ENCODE measurements at places on chromosomes 1 and 21. TPM values are rescaled to one million over a fixed set of nuclear protein-coding genes. Genes with fewer than 3 reads are reported as not detected.

TENT5C gene
- total RNA-seq, result under 0.01 TPM

TMEM167B gene
- total RNA-seq, result 27.9 TPM

MYOG gene
- not detected for total RNA-seq

VWA1 gene
- total RNA-seq, result 5.7 TPM

TNN gene
- total RNA-seq, result not detected

LCE2C gene
- total RNA-seq, result not detected

TRIM67 gene
- 0.17 TPM for total RNA-seq

ZNF695 gene
- 7.3 TPM for total RNA-seq

LRRC38 gene
- total RNA-seq, result not detected

SLC6A9 gene
- 0.74 TPM for total RNA-seq

C1QC gene
- not detected for total RNA-seq

ZBTB40 gene
- total RNA-seq, result 13.0 TPM

- no peak for DNase-seq
Measured at GRCh38 chr1:173201969-173202368, 5.2 kb downstream of the TNFSF4 start.

- DNase-seq, result no peak
Measured at GRCh38 chr1:21304488-21304887, 14.2 kb upstream of the ECE1 start.

- DNase-seq, result no peak
Measured at GRCh38 chr1:15224259-15224869, 22.7 kb upstream of the FHAD1 start.

DNA sequence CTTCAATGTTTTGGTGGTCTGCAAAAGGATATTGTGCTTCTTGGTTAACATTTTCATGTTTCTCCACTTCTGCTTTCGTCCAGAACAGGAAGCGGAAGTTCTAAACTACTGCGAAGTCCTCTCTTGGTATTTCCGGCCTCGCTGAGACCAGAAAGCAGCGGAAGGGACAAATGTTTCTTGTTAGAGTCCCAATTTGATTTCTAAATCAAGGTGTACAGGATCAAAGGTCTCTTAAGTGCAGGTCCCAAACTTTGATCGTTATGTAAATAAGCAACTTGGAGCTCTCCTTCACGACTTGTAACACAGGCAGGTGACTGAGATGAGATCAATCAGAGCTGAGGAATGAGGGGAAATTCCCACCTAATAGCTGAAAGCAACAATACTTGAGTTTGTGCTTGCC is 40.1 kb upstream of the HMCN1 start:
- DNase-seq, result no peak

DNA sequence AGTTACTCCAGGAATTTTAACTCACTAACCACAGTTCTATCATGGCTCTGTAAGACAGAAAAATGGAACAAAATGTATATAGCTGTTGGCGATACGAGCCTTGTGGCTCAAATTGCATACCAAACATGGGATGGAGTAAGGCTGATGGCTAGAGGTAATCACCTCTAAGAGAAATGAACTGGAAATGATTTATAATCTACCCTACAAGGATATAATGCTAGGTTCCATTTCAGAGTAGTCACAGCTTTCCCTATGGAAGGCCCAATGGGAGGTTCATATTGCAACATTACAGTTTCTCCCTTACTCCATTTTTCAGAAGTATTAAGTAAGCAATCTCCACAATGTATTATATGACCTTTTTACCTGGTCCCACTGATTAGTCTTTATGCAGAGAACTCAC is 61.6 kb downstream of the EDEM3 start:
- no peak for DNase-seq

GRCh38 chr1:110237386-110238152 is 27.5 kb downstream of the KCNC4 start:
- DNase-seq, result no peak

DNA sequence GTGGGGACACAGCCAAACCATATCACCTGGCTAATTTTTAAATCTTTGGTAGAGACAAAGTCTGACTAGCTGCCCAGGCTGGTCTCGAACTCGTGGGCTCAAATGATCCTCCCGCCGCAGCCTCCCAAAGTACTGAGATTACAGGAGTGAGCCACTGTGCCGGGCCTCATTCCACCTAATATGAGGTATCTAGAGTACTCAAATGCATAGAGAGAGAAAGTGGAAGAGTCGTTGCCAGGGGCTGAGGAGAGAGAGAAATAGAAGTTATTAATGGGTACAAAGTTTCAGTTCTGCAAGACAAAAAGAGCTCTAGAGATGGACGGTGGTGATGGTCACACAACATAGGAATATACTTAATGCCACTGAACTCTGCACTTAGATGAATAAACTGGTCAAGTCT is 119.6 kb downstream of the TOMM20 start:
- no peak for DNase-seq

DNA sequence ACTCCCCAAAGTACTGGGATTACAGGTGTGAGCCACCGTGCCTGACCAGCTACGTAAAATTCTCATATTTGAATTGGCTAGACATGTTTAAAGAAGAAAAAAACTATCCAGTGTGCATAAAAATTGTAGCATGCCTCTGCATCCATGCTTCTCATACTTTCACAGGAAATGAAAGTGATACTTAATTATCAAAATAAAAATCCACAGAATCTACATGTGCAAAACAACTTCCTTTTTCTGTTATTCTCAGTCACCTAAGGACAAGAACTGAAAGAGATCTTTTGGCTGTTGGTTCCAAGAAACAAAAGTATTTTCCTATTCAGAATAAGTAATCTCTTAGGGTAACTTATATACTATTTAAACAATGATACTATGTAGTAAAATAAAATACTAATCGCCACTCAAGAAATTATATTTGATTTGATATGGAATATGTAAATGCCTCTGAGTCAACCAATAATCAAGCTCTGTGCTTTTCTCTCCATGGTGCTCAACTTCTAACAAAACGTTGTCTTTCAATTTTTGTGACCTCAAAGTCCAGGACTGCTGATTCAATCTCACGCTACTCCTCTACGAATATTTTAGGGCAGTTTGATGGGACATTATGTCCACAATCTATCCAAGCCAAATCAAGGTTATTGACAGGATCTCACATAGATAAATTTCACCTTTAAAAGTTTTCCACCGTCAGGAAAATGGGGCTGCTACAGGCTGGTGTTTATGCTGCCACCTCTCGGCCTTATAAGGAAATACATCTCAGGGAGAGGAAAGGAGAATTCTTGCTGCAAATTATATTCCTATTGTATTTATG is 102.7 kb downstream of the ZNF281 start:
- peak; percentile 42 for DNase-seq

DNA sequence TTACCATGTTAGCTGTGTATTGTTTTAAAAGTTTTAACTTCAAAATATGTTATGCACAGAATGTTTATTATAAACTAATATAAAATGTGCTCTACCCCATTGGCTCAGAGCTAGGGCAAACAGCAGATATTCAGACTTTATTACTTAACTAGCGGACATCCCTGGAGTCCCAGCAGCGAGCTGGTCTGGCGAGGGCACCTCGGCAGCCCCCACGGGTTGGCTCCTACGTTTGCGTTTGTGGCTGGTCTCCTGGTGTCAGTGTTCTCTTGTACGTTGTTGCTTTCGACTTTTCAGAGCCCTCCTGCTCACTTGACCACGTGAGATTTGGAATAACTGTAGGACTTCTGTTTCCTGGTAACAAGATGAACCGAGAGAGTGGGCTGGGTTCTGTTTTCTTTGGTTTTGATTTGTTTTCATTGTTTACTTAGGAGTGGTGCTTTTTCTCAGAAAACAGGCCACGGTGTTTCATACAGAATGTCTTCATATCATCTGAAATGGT is 44.5 kb downstream of the CBS start:
- DNase-seq, result no peak

DNA sequence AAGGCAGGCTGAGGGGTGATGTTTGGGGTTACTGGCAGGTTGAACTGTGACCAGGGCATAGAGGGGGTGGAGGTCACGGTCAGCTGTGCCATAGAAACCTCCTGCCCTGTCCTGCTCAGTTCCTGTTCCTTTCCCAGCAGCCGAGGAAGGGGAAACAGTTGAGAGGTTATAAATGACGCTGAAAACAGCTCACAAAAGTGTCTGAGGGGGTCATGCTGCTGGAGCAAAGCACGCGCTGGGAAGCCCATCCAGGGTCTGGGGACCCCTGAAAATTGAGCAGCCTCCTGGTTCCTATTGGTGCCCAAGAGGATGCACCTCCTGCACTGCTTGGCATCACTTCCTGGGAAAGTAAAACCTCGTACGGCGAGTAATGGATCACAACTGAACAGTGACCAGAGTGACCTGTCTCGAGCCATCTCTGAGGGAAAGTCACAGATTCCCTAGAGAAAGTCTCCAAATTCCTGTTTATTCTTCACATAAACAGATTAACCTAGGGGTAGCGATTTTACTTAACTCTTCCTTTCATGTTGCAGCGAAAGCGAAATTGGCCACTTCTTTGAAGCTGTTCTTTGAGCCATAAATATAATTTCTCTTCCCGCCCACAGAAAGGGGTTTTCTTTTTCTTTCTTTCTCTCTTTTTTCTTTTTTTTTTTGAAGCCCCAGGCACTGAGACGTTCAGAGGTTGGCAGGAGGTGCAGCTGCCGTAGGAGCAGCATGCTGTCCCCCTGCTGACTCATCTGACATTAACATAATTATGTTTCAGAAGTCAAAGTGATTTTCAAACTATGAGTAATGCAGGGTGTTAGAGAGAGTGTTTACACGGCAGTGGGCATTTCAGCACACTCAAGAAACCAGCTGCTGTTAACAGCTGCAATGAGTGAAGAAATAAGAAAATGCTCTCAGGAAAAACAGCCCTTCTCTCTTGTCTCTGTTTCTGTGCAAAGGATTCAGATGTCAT is 41.8 kb upstream of the ATF3 start:
- DNase-seq, result peak; percentile 90

- DNase-seq, result peak; percentile 35
Measured at GRCh38 chr21:35438643-35439404, 389.7 kb upstream of the RUNX1 start.

DNA sequence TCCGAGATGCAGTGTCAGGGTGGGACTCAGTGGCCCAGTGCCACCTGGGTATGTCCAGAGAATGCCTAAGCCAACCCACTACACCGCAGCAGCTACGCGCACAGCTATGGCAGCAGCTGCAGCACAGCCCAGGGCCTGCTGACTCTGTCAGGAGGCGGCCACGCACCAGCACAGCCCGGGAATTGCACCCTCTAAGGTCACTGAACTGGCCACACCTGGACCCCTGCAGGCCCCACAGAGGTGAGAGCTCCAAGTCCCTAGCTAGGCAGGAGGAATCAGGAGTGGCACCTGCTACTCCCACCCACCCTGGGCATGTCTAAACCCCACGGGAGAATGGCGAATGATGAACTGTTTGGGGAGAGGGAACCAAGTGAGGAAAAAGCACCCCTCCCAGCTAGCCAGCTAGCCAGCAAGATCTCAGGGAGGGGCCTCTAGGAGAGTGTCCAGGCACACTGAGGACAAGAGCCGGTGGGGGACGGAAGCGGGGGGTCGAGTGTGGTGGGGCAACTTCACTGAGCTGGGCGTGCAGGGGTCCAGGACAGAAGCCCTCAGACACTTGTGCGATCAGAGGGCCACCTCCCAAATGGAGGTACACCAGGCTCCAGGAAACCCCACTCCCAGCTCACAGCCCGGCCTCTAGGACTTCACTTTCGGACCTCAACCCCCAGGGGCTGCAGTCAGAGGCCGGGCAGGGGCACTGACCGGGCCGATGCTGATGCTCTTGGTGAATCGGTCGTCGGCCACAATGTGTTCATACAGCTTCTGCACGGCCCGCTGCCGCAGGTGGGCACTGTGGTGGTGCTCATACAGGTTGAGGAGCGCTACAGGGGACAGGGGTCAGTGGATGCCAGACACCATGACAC is 13.9 kb downstream of the LSS start:
- DNase-seq, result no peak

GRCh38 chr1:46285730-46286477 is 17.5 kb downstream of the LRRC41 start:
- DNase-seq, result no peak

- no peak for DNase-seq
Measured at GRCh38 chr1:210159211-210159610, 73.4 kb upstream of the SERTAD4 start.

- peak; percentile 61 for DNase-seq
Measured at GRCh38 chr1:151934048-151934493, 24.8 kb upstream of the THEM4 start.

DNA sequence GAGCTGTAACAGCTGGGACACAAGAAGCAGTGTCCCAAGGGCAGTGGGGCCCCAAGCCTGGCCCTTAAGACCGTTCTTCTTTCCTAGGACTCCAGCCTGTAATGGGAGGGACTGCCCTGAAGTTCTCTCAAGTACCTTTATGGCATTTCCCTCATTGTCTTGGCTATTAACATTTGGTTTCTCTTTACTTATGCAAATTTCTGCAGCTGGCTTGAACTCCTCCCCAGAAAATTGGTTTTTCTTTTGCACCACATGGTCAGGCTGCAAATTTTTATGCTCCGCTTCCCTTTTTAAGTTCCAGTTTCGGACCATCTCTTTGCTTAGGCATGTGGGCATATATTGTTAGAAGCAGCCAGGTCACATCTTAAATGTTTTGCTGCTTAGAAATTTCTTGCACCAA is 3.1 kb upstream of the MROH9 start:
- no peak for DNase-seq

- DNase-seq, result no peak
Measured at GRCh38 chr1:6794164-6794563, 8.9 kb downstream of the CAMTA1 start.

GRCh38 chr21:45434645-45435217 is 29.8 kb downstream of the COL18A1 start:
- no peak for DNase-seq

GRCh38 chr1:208808301-208808700 is 564.1 kb upstream of the PLXNA2 start:
- no peak for DNase-seq

- DNase-seq, result no peak
Measured at GRCh38 chr1:179177182-179177581, 52.3 kb downstream of the ABL2 start.

GRCh38 chr1:235131961-235132360 is 3.3 kb upstream of the TOMM20 start:
- DNase-seq, result no peak

DNA sequence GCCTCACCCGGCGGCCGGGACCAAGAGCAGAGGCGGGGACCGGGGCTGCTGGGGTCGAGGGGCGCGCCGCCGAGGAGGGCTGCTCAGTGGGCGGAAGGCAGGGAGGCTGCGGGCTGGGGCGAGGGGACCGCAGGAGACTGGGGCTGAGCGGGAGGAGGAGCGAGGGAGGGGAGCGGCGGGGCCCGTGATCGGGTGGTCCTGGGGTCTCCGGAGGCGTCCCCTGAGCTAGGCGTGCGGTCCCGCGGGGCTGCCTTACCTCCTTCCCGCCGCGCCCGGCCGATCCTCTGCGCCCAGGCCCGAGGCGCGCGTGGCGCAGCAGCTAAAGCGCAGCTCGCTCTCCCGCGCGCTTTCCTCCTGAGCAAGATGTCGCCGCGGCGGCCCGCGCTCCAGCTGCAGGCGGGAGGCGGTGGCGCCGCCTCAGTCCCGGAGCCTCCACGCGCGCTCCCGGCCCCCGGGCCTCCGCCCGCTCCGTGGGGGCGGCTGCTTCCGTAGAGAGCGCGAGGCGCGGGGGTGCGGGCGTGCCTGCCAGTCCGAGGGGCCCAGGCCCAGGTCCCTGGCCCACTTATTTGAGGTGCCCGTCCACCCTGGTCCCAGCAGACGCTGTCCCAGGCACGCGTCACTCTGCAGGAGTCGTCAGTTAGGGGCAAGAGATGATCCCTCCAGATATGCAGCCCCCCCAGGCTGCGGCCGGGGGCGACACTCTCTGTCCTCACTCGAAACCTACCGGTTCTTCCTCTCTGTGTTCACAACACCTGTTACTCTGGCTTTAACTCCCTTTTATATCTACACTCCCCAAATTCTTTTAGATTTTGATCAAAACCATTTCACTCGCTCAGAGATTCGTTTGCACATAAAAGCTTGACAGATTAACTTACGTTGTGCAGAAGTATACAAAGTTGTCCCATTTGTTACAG is at the start of gene CCSAP:
Gene CCSAP, minus strand, starts transcription at position 392 of the 914 bp plus-strand sequence. CDS start 582 bp downstream, outside the sequence.
- DNase-seq, result peak; percentile 62

GRCh38 chr1:228408041-228408868 is 1.6 kb upstream of the TRIM11 start:
- DNase-seq, result no peak
